C1 segment of cervical spinal cord (tissue), 14 donors: ENCODE measurements at places on chromosomes 2 and 18.

- no peak for DNase-seq
Measured at GRCh38 chr2:61149074-61149473, 12.9 kb upstream of the C2orf74 start.

GRCh38 chr2:48709096-48710034, 46.2 kb downstream of the LHCGR start:
- no peak for DNase-seq

GRCh38 chr2:97849881-97850528, 136.6 kb downstream of the ZAP70 start:
- DNase-seq: no peak

DNA sequence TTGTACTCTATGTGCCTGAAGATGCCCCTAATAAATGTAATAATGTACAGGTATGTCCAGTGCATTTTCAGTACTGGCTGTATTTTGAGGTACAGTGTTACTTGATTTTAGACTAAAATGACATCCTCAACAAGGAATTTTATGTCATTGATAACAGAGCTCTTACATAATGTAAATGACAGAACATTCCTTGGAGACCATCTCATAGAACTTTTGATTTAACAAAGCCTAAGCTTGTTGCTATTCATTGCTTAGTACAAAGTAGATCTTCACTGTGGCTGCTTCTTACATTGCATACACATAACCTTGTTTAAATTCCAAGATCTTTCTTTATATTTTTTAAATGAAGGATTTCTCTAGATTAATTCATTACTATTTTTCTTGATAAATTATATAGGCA, 24.1 kb downstream of the DYNC1I2 start:
- DNase-seq: no peak

DNA sequence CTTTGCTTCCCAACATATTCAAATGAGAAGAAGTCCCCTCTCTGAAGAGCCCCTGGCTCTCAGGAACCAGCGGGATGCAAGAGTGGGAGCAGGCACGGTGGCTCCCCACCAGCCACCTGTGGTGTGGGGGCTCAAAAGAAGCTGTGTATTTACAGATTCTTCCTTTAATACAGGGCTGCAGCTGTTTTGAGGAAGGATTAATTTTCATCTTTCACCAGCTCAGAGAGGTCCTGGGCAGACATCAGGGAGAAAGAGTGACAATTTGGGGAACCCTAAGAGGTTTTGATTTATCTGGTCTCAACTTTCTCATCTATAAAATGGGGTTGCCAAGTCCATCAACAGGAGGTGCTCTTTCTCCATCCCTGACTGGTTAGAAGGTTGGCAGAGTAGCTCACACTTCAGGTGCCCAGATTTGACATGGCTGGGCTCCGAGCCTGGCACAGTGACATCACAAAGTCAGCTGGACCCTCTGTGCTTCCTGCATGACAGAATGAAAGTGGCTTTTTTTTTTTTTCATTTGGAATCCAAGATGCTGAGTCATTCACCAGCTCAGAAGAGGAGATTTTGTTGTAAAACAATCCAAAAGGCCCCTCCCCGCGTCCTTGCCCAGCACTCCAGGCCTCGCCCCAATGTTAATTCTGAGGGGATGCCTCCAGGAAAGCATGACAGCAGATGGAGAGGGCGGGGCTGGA, 15.5 kb upstream of the SIX2 start:
- DNase-seq: no peak

DNA sequence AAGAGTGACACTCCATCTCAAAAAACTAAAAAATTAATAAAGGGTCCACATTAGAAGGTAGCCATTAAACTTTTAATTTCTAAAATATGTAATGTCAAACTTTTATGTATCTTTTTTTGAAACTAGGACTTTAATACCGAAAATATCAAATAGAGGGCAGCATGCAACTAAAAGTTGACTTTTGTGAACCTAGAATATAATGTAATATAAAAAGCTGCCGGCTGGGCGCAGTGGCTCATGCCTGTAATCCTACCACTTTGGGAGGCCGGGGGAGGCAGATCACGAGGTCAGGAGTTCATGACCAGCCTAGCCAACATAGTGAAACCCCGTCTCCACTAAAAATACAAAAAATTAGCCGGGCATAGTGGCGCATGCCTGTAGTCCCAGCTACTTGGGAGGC, 62.8 kb downstream of the INO80D start:
- DNase-seq: no peak

GRCh38 chr2:127707890-127708648, 6.8 kb downstream of the SFT2D3 start:
- DNase-seq: no peak

DNA sequence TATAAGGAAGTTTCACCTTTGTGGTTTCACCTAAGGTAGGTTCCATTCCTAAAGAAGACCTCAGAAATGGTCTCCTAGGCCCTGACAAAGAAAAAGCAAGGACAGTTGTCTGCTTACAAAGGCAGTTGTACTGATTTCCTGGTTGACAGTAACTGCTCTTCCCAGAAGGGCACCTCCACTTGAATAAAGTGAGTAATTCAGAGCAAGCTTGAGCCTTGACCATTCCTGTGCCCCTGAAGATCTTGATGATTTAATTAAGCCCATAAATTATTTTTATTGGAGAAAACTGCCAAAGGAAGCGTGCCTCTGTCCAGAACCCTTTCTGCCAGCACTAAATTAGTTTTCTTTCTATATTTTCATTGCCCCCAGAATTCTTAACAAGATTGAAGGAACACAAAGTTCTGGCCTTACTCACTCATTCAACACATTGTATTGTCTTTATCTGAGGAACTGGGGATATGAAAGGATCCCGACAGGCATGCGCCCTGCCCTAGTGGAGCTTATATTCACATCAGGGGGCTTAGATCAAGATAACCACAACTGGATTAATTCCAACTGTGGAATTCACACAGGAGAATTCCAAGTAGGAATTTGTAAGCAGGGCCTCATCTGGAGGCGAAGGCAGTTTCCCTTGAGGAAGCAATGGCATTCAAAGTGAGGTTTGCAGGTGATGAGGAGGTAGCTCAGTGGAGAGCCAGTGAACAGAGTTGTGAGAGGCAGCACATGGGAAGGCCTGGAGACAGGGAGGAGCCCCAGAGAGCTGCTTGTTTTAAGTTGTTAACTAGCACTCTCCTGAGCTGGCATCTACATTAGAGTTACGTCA, 21.2 kb downstream of the PTRHD1 start:
- no peak for DNase-seq

DNA sequence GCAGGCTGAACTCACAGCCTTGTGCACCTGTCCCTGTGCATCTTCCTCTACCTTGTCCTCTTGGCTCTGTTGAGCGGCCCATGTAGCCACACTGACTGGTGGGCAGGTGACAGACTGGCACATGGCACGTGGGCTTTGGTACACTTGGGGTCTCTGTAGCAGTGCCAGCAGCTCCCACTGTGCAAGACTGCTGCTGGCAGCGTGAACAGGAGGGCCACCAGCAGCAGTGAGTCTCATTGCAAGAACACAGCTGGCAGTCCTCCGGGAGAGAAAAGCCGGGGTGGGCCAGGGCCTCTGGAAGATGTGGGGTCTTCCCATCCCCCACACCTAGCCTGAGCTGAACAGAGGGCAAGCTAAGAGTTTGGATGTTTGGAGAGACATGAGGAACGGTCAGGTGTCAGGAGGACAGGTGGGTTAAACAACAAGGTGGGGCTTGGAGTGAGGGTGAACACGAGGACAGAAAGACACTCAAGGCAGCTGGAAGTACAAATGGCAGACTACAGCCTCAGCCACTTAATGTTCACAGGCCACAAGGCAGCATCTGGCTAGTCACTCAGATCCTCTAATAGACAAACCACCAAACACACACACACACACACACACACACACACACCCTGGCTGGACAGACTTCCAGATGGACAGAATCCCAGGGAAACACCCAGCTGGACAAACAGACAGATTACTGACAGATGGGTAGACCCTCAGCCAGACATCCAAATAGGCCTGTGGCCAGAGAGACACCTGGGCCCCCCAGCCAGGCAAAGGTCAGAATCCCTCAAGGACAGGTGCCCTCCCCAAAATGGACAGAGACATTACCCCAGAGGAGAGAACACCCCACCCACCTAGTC, 2.3 kb upstream of the PTPN18 start:
- no peak for DNase-seq

DNA sequence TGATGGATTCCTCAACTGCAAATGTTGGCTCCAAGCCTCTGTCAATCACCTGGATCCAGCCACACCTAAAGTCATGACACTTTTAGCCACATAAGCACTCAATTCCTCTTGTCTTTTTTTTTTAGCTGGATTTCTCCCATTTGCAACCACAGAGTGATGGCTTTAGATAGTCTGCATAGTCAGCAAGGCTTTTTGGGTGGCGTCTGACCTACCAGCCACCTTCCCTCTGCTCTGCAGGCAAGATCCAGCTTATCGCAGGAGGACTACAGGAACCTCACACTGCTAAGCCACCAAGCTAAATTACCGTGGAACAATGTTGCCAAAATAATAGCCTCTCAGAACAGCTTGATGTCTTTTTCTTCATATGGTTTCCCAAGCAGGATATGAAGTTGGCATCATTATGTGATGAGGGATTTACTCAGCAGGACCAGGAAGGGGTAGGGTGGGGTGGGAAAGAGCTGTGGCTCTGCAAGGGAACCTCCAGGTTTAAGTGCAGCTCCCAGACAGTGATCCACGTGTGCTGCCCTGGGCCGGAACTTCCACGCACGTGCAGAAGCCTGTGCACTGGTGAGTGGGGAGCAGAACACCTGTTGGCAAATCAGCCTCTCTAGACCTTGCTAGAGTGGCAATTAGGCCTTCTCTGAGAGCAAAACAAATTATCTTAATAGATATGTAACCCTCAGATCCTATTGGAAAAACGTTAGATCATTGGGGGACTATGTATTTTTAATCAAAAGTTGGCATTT, 170.6 kb upstream of the NCK2 start:
- no peak for DNase-seq

- no peak for DNase-seq
Measured at GRCh38 chr2:236862961-236863728, 222.5 kb upstream of the COPS8 start.

- DNase-seq: no peak
Measured at GRCh38 chr18:74342416-74343043, 26.9 kb downstream of the C18orf63 start.

- DNase-seq: no peak
Measured at GRCh38 chr18:33835419-33835818, 257.4 kb downstream of the ASXL3 start.

- no peak for DNase-seq
Measured at GRCh38 chr2:71658771-71659170, 205.4 kb downstream of the DYSF start.

GRCh38 chr2:147843864-147844696, 749 bp upstream of the ACVR2A start:
- DNase-seq: peak; percentile 93

DNA sequence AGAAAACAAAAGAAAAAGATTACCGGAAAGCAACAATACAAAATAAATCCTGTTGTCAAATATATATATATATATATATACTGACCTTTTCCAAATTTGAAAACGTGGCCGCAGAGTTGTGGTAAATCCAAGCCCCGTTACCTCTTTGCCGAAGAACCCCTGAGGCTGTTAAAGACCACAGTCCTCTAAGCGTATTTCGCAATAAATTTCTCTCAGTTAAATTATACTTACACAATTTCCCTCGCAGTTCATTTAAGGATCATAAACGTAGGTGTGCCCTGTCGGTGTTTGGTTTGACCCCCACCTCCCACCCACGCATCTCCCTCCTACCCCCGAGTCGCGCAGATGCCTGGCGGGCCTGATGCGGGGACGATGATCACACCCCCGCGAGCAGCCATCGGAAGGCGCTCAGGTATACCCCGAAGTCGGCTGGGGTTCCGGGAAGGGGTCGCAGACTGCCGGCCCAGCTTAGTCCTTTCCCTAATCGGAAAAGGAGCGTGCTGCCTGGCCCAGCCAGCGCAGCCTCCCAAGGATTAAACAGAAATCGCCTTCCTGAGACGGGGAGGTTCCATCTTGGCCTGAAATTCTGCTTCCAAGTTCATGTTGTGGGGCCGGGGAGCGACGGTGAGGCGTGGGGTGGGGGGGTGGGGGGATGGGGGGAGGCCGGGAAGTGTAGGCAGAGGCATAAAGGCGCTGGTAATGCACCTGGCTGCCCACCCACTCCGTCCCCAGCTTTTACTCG, 2.9 kb upstream of the MEIS1 start:
- DNase-seq: no peak

DNA sequence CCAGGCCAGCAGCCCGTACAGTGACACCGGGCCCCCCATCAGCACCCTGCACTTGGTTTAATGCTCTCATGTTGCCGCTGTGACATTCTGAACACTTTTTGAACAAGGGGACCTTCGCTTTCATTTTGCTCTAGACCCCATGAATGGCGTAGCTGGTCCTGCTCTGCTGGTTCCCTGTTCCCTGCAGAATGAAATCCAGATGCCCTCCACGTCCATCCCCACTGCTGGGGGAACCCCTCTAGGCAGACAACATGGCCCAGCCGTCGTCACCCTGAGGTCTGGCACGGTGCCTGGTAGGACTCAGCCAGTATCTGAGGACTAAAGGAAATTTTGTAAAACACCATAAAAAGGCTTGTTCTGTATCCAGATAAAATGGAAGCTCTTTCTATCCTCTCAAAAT, 128.6 kb downstream of the KCTD1 start:
- no peak for DNase-seq

DNA sequence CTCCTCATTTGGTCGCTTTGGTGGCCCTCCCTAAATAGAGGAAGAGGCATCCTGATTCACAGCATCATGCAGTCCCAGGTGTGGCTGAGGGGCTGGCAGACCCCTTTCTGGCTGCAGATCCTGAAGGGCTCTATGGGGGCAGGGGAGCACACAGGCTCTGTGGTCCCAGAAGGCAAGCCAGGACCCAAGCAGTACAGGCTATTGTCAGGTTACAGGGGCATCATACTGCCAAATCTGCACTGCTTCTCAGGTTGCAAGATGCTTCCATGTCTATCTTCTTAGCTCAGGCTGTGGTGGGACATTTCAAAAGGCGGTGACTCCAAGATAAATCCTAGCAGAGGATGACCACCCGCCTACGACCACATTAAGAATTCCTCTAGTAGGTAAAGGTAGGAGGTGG, 54.3 kb downstream of the TTC32 start:
- no peak for DNase-seq

- no peak for DNase-seq
Measured at GRCh38 chr18:42326752-42327151, 371.7 kb downstream of the PIK3C3 start.

- no peak for DNase-seq
Measured at GRCh38 chr2:99987160-99987559, 155.2 kb downstream of the AFF3 start.

- no peak for DNase-seq
Measured at GRCh38 chr2:190344276-190344827, 963 bp downstream of the INPP1 start.

GRCh38 chr18:46080156-46080555, 8.1 kb upstream of the PSTPIP2 start:
- DNase-seq: no peak

- DNase-seq: no peak
Measured at GRCh38 chr2:209086761-209087160, 337.1 kb upstream of the MAP2 start.

DNA sequence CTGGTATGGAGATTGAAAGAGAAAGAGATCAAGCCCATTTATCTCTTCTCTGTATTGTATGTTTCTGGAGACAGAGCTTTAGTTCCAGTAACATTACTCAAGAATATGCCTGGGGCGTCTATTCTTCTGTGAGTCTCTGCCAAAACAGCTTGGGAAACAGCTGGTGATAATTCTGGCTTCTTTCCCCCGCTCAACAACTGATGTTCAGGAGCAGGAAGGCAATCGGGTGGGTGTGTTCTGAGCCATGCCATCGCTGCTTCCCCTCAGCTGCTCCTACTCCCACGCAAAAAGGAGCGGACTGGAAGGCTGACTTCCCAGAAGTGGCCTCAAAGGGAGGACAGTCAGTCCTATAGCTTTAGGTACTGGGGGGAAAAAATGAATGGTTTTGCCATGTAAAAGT, 695.1 kb downstream of the PLCL1 start:
- no peak for DNase-seq

- no peak for DNase-seq
Measured at GRCh38 chr18:67682516-67682915, 166.0 kb upstream of the DSEL start.
